ENCODE measurements at places on chromosomes 16 and 17.

DNA sequence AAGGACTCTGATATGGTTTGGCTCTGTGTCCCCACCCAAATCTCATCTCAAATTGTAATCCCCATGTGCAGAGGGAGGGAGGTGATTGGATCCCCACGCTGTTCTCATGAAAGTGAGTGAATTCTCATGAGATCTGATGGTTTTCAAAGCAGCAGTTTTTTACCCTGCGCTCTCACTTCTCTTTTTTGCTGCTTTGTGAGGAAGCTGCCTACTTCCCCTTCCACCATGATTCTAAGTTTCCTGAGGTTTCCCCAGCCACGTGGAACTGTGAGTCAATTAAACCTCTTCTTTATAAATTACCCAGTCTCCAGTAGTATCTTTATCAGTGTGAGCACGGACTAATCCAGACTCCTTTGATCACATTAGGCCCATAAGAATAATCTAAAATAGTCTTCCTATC lies 719.7 kb upstream of the CDH8 start:
- no peak overlapping the region for H3K27ac ChIP-seq
- H3K27me3 ChIP-seq: no peaks in the 10 kb centered on the region
- H3K4me1 ChIP-seq: no peaks in the 10 kb centered on the region
- DNase-seq: no peak

DNA sequence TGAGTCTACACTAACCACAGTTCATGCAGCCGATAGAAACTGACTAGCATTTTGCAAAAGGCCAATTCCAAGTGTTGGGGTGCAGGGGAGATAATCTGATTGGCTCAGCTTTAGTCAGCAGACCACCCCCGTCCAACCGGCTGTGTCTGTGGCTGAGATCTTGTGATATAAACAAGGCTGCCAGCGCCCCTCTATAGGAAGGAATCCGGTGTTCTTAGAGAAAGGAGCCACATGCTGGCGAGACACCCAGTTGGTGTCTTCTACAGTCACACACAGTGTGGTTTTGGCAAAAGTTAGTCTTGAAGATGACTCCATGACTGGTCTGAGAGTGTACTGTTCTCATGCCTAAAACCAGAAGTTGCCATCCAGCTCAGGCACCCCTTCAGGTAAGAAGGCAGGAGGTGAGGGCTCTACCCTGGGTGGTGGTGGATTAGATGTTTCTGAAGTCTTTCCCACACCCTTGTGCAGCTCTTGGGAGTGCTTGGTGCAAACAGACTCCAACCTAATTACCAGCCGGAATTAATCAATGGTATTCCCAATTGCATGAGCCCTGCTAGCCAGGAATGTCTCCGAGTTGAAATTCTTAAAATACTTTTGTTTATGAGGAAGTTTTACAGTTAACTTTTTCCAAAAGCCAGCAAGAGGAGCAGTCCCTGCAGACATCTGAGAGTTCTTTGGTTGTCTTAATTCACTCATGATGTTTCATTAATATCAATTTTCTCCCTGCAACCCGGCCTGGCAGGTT lies 172.3 kb upstream of the IRX6 start:
- no peaks in the 10 kb centered on the region for H3K27me3 ChIP-seq
- H3K36me3 ChIP-seq: no peaks in the 10 kb centered on the region
- no peak overlapping the region for H3K4me3 ChIP-seq
- H3K27ac ChIP-seq: no peak overlapping the region
- DNase-seq: no peak

DNA sequence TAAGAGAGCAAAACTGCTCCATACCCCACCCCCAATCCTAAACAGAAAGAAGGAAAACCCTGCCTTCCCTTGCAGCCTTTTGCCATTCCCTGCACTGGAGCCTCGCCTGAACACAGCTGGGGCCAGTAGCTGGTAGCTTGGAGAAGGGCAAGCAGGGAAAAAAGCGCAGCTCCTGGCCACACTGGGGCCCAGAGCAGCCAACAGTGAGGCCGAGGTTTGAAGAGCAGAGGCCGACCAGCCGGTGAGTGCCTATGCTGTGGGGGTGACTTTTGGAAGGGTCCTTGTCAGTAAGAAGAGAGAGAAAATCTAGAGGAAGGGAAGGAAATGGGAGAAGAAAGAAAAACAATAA lies 3.2 kb upstream of the HOXB9 start:
- peaks cover 16% of the 10 kb centered on the region for H3K4me1 ChIP-seq
- no peak overlapping the region for H3K27ac ChIP-seq
- no peak for DNase-seq
- H3K4me3 ChIP-seq: no peak overlapping the region
- peaks cover 85% of the 10 kb centered on the region for H3K27me3 ChIP-seq

DNA sequence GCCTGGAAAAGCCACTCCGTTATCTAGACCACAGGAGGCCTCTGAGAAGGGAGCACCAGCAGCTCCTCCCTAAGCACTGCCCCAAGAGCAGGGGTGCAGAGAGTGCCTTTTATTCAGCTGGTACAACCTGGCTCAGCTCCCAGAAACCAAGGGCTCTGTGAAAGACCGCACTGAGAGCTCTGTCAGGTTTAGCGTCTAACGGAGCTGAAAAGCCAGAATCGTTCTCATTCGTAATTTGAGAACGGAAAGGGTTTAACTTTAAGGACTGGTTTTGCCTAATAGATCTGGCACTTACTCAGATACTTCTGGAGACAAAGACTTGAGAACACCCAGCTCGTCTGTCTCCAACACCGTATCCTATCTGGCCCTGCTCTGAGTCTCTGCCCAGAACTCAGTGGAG lies 13.5 kb downstream of the MPG start:
- peaks cover 1% of the 10 kb centered on the region for H3K4me1 ChIP-seq
- no peak overlapping the region for H3K4me3 ChIP-seq
- no peak overlapping the region for H3K27ac ChIP-seq
- no peaks in the 10 kb centered on the region for H3K27me3 ChIP-seq
- peaks cover 2% of the 10 kb centered on the region for H3K36me3 ChIP-seq

GRCh38 chr16:6884002-6884401 lies 448.6 kb upstream of the RBFOX1 start:
- no peak overlapping the region for H3K4me3 ChIP-seq
- H3K4me1 ChIP-seq: no peaks in the 10 kb centered on the region
- H3K27me3 ChIP-seq: no peaks in the 10 kb centered on the region
- H3K36me3 ChIP-seq: no peaks in the 10 kb centered on the region
- no peak overlapping the region for H3K27ac ChIP-seq
- no peak for DNase-seq

- H3K36me3 ChIP-seq: no peaks in the 10 kb centered on the region
- no peak overlapping the region for H3K27ac ChIP-seq
- H3K4me3 ChIP-seq: no peak overlapping the region
- H3K27me3 ChIP-seq: peaks cover 3% of the 10 kb centered on the region
These were observed 155.6 kb downstream of the HS3ST2 start for GRCh38 chr16:22969567-22969966.

DNA sequence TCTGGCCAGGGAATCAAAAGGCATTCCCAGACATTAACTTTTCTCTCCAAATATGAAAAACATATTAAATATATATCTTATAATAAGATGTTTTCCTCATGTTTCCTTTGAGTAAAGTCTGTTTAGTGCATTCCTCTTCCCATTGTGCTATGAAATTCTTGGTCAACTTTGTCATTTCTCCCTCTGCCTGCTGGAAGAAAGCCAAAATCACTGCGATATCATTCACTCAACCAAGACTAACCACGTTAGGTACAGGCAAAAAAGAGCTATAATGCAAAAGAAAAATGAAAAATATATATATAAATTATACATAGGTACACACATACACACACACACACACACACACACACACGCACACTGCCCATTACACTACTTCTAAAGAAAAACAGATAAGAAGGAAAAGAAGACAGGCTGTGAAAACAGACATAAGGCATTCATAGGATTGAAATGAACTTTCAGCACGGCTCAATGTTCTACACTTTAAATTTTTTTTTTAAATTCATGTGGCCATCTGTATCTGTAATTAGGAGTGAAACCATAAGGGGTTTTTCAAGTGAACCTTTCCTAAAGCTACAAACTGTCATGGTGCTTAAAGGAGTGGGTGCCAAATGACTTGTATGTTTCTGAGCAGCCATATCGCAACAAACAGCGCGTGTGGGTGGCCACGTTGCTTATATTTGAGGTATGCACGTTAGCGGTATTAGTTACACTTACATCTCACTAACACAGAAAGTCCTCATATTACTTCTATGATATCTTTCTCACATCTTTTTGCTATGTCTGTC lies 71.6 kb upstream of the PSMD7 start:
- no peak for DNase-seq
- no peaks in the 10 kb centered on the region for H3K36me3 ChIP-seq
- peaks cover 11% of the 10 kb centered on the region for H3K27me3 ChIP-seq
- H3K4me3 ChIP-seq: no peak overlapping the region
